Stimulated activated CD4-positive, alpha-beta T cell treated with anti-CD3 and anti-CD28 coated beads, Interleukin-1b, Interleukin-23, amount 100 ng/mL, for 24 hours (primary cell): ENCODE measurements at places on chromosomes 6 and 20.

DNA sequence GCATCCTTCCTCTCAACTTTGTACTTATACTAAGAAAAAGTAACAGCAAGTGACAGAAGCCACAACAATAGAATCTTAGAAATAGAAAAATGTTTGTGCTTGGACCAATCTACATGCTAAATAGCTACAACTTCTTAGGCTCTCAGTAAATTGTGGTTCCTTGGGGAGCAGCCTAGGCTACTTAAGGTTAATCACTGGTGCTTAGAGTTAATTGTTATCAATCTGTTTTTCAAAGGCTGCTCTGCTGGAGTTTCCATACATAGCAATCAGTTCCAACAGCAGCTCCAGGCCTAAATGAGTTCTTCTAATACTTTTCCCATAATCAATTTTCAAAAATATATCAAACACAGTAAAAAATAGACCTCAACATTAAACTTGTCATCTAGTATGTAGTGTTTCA is 571.4 kb downstream of the EPHA7 start:
- DNase-seq, result no peak

DNA sequence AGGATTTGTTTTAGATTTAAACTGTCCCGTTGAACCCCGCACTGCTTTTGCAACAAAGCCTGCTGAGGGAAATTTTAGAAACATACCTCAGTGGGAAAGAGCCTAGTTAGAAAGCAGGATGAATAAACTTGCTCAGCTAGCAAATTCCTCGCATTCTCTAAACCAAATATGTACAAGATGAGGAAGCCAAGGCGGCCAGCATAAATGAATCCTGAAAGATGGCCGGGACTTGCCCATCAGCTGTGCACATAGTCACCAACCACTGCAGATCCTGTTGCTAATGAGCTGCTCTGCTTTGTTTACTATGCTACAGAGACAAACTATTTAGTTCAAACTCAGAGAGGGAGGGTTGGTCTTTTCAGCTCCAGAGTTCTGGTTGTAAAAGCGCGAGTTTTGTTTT is 49.0 kb downstream of the TMEM170B start:
- no peak for DNase-seq

DNA sequence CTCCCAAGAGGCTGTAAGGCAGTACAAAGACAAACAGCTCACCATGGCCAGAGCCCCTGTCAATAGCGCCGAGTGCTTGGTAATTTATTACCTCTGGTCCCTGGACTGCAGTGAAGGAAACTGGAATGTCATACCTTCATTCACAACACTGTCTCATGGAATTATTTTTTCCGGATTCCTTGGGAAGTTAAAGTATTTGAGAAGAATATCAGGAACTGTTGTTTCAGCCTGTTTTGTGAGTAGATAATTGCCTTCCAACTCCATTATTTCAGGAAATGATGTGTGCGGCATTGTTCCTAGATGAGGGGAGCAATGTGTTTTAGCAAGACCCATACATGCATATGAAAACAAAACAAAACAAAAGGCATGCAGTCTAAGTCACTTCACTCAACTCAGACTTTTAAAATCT is 64.0 kb downstream of the BLOC1S5 start:
- no peak for DNase-seq

DNA sequence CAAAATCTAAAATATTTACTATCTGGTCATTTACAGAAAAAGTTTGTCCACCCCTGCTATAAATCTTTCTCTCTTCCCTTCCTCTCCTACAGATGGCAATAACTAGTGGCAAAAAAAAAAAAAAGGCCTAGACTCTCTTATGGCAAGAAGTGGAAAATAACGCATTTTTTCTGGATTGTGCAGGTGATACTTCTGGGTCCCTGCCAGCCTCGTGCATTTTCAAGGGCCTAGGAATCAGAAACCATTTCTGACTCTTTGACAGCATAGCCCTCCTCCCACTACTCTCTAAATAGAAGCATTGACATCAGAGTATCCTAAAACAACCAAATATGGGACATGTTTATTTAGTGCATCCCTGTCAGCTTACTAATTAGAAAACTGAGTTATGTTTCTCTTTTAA is 251.0 kb downstream of the KHDC1L start:
- DNase-seq, result no peak

GRCh38 chr20:61659246-61659993 is 406.3 kb downstream of the TAF4 start:
- no peak for DNase-seq

DNA sequence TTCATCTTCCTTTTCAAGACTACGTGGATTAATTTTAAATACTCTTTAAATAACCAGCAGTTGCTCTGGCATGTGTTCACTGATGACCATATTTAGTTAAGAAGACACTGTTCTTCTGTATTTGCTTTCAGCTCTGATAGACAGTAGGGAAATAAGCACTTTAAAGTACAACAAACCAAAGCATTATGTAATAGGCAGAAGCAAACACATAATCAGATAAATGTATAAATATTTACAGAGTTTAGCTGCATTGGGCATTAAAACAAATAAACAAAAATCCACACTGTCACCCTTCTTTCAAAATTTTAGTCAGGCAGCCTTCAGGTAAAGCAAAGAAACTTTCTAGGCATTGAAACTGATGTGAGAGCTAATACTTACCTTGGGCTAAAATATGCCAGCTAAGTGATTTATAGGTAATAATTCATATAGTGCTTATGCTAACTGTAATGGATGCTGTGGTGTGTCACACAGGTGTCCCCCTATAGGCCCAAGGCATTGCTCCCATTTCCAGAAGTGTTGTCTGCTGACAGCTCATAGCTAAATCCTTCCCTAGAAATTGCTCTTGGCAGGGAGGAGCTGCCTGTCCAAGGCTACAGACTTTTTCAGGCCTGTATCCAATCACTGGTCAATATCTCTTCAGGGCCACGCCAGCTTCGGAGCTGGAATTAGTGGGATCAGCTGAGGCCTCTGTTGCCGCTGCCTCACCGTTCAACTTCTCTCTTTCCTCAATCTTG is 111.5 kb upstream of the CITED2 start:
- DNase-seq, result no peak

DNA sequence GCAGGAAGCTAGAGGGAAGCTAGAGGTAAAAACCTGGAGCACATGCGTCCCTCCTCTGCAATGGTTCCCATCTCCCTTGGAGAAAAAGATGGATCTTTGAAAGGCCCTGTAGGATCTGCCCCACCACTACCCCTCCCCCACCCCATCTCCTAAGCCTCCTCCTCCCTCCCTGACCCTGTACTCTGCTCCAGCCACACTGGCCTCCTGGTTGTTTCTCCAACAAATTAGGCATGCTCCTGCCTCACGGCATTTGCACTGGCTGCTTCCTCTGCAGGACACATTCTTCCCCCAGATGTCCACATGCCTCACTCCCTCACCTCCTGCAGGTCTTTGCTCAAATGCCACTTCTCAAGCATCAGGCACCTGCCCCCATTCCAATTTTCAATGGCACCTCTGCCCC is 45.5 kb downstream of the UBE2V1 start:
- DNase-seq, result no peak

DNA sequence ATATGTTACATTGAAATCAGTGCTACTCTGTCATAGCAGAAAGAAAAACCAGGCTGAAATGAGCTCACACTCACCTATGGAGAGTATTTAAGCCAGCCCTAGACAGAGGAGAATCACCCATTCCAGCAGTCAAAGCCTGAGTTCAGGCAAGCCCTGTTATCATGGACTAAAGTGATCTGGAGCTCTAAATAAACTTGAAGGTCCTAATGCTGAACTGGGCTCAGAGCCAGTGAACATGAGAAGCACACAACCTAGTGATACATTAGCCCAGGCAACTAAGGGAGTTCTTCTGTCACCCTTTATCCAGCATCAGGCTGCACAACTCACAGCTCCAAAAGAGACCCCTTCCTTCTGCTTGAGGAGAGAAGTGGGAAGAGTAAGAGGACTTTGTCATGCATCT is 425.0 kb downstream of the COL12A1 start:
- DNase-seq, result no peak

DNA sequence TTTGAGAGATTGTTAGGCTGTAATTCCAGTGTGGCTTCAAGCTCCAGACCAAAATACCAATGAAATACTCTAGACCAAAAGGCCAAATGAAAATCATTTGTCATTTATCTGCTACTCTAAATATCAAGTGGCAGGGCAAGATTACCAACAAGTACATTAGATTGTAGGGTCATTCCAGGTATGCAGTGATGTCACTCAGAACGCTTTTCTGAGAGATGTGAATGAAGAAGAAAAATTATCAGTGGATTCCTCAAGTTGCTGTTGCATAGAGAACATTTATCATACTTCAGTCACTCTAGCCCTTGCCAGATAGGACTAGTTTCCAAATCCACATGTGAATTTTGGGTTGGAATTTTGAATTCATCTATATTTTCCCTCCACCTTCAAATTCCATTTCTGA is 65.0 kb downstream of the ZFAND3 start:
- DNase-seq, result no peak

DNA sequence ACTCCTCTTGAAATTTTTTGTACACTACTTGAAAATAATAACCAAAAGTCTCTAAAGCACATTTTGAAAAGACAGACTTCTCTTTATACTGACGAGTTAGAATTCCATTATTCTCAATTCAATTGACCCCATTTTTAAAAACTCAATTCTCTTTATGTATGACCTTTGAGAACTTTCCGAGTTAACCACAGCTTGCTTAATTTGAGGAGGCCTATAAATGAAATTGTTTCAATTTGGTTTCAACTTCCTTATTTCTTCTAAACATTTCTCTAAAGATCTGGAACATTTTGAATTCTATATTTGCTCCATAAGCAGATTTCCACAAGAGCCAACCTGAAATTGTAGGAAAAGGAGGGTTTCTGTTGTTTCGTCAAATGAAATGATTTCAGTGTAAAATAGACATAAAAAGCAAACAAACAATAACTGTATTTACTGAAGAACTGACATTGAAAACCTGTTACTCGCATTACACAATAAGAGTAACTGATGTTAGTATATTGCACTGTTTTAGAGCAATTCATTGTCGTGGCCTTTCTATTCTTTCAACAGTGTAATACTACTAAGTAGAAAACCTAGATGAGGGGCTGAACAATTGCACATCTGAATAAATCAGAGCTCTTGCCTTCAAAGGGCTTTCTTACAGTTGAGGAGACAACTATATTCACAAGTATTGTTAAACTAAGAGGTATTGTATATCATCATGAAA is 223.6 kb downstream of the HIVEP2 start:
- no peak for DNase-seq

DNA sequence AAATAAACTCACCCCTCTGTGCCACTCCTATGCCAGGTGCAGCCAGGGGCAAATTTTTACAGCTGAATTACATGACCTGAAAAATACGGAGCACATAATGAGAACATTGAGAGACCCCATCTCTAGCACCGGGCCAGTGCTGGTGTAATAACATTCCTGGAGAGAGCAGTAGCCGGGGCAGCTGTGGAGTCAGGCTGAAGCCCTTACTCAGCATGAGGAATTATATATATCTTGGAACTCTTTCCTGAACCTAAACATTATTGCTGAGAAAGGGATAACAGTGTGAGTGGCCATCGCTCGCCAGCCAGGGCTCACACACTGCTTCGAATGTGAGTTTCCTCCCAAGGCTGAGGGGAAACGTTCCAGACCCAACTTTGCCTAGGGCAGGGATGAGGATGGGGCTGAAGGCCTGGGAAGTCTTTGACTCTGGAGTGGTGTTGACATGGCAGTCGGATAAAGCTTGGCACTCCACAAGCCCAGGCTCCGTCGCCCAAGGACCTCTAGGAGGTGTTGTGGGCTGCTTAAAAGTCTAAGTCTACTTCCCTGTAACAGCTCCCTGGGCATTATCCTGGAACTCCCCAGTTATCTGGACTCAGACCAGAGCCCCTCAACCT is 269.8 kb downstream of the CDC5L start:
- no peak for DNase-seq

DNA sequence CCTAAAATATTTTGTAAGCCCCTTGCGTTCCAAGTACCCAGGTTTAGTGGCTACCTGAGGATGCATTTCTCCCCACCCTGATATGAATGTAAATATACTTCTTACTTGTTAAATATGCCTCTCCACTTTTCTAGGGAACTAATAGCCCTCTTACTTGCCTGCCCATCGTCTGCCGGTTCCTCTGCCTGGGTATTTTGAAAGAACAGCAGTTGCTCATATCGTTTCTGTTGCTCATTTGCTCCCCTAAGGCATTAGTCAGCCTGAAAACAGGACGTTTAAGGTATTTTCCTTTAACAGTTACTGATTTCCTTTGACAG is 141.3 kb upstream of the CARMIL1 start:
- peak; percentile 19 for DNase-seq

- DNase-seq, result no peak
Observed at GRCh38 chr6:23981923-23982322, 144.1 kb upstream of the NRSN1 start.

- DNase-seq, result no peak
Observed at GRCh38 chr6:150549674-150550101, 50.0 kb upstream of the PLEKHG1 start.

DNA sequence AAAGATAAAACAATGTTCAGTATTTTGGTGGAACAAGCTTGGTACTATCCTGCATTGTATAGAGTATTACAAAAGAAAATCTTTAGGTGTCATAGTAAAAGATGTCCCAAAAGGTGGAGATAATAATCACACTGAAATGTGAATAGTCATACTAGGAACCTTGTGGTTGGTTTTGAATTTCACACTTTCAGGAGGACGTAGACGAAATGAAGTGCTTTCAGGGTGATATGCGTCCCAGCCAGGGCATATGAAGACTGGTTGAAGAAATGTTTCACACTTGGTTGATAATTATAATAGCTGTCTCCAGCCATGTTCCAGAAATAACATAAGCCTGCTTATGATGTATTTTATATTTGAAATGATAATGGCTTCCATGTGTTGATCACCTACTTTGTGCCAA is 60.4 kb downstream of the SCAND1 start:
- no peak for DNase-seq

- no peak for DNase-seq
Observed at GRCh38 chr6:53165293-53165692, 16.7 kb upstream of the GCM1 start.

GRCh38 chr6:164045082-164045481 is 630.6 kb downstream of the QKI start:
- DNase-seq, result no peak

GRCh38 chr6:145648149-145648548 is 87.2 kb downstream of the EPM2A start:
- no peak for DNase-seq

- no peak for DNase-seq
Observed at GRCh38 chr6:46325561-46326530, 155.1 kb upstream of the ENPP5 start.

DNA sequence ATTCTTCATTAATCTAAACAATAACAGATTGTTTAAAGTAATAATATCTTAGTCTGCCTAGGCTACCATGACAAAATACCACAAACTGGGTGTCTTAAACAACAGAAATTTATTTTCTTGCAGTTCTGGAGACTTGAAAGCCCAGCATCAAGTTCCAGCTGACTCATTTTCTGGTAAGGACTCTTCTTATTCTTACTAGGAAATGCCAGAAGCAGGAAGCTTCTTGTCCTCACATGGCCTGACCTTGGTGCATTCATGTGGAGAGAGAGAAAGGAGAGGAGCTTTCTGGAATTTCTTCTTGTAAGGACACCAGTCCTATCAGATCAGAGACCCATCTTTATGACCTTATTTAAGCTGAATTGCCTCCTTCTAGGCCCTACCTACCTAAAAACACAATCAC is 110.5 kb downstream of the ANKRD60 start:
- no peak for DNase-seq

- no peak for DNase-seq
Observed at GRCh38 chr6:163427498-163428254, 13.2 kb downstream of the QKI start.
